T-helper 1 cell (primary cell): ENCODE measurements at places on chromosomes 12 and 14.
A peak's percentile ranks its signal among the peaks of the same experiment; 100 is the strongest.

GRCh38 chr14:82549306-82549990 lies 1015.8 kb upstream of the SEL1L start:
- no peak for DNase-seq

DNA sequence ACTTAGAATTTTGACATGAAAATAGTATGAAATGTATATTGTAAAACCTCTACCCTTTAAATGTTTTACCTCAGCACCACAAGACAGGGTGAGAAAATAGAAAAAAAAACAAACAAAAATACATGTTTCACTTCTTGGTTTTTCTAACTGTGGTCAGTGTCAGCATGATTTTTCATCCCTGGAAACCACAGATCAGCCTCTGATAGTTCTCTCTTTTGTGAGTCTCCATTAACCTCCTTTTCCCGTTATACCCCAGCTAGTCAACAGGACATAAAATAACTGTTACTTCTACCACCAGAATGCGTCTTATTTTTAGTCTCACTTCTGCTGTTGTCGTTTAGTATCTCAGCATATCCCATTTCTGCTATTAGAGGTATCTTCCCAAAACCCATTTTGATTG lies 48.3 kb upstream of the KCNMB4 start:
- no peak for DNase-seq

- no peak for DNase-seq
Observed at GRCh38 chr12:76156314-76156713, 71.8 kb upstream of the NAP1L1 start.

GRCh38 chr12:14394317-14395073 lies 29.0 kb downstream of the ATF7IP start:
- peak; percentile 27 for DNase-seq

- DNase-seq: no peak
Observed at GRCh38 chr14:71395151-71395604, 487.9 kb downstream of the PCNX1 start.

- DNase-seq: no peak
Observed at GRCh38 chr14:50006141-50006540, 110.2 kb downstream of the VCPKMT start.

- no peak for DNase-seq
Observed at GRCh38 chr12:117498256-117498655, 136.8 kb upstream of the NOS1 start.

DNA sequence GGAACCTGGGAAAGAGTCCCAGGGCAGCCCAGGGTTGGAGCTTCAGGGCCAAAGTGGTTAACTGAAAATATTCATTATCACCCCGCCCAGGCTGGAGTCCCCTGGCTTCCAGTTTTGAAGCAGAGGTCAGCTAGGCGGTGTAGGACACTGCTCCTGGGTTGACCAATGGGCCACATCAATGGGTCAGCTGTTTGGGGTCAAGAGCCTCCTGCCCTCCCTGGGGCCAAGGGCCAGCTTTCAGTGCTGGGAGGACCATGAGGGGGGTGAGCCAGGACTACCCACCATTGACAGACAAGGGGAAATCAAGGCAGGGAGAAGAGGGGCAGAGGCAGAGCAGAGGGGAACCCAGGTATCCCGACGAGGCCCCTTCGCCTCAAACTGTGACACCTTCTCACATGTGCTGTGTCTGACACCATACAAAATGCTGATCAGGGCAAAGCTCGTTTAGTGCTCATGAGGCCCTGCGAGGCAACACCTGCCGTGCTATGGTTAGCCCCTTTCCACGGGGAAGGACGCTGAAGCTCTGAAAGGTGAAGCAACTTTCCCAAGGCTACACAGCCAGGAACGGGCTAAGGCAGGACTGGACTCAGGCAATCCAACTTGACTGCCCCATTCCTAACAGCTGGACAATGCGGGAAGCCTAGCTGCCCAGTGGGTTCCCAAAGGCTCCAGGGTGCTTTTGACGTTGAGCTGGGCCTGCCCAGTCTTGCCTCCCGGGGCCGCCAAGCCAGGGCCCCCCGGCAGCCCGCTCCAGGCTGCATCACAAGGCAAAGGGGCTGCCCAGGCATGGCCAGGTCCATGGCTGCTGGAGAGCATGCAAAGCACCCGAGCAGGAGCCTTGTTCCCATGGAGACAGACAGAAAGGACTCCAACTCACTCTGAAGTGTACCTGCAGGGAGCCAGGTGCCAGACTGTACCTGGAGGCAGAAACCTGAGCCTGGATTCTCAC lies 2.0 kb downstream of the SYNE3 start:
- DNase-seq: no peak

GRCh38 chr12:71448150-71448581 lies 8.6 kb downstream of the LGR5 start:
- no peak for DNase-seq

DNA sequence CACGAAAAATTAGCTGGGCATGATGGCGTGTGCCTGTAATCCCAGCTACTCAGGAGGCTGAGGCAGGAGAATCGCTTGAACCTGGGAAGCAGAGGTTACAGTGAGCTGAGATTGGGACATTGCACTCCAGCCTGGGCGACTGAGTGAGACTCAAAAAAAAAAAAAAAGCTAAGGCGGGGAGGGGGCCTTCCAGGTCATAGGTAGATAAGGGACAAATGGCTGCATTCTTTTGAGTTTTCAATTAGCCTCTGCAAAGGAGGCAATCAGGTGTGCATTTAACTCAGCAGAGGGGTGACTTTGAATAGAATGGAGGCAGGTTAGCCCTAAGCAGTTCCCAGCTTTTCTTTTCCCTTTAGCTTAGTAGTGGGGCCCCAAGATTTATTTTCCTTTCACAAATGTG lies 743 bp upstream of the AACS start:
- DNase-seq: no peak

DNA sequence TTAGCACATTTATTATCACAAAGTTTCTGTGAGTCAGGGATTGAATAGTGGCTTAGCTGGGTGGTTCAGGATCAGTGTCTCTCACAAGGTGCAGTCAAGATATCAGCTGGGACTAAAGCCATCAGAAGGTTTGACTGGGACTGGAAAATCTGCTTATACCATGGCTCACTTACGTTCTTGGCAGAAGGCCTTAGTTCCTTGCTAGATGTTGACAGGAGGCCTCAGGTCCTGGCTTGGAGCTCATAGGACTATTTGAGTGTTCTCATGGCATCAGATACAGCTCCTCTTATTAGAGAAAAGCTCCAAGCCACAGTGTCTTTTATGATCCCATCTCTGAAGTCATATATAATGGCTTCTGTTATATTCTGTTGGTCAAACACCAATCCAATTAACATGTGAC lies 127.3 kb downstream of the SLC6A15 start:
- DNase-seq: no peak

DNA sequence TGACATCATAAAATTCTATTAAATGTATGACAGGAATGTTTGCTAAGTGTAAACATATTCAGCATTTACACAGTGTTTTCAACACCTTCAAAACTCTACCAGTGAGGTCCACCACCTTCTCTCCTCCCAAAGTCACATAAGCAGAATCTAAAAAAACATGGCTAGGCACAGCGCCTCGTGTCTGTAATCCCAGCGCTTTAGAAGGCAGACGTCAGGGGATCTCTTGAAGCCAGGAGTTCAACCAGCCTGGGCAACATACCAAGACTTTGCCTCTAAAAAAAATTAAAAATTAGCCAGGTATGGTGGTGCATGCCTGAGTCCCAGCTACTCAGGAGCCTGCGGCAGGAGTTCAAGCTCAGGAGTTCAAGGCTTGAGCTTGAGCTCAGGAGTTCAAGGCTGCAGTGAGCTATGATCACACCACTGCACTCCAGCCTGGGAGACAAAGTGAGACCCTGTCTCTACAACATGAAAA lies 30.0 kb downstream of the NUMB start:
- no peak for DNase-seq

DNA sequence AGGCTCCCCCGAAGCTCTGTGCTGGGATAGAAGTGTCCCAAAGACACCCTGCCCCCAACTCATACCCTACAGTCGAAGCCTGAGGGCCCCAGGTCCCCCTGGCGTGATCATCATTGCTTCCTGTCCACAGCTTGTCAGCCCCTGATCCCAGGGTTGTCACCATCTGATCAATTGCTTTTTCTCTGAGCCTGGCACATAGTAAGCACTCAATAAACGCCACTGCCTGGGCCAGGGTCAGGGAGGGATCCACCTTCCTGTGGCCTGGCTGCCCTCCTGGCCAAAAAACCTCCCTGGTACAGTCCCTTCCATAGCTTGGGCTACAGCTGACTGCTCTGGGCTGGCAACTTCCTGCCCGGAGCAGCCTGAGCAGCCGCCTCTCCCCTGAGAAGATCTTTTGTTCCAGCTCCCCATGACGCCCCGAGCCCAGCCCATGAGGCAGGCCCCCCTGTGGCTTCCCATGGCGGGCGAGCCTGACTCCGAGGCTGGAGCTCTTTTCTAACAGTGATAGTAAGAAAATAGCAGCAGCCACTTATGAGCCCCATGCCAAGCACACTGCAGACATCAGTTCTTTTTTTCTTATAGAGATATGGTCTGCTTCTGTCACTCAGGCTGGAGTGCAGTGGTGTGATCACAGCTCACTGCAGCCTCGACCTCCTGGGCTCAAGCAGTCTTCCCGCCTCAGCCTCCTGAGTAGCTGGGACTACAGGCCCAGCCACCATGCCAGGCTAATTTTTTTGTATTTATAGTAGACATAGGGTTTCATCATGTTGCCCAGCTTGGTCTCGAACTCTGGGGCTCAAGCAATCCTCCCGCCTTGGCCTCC lies 6.5 kb downstream of the SH2B3 start:
- no peak for DNase-seq

DNA sequence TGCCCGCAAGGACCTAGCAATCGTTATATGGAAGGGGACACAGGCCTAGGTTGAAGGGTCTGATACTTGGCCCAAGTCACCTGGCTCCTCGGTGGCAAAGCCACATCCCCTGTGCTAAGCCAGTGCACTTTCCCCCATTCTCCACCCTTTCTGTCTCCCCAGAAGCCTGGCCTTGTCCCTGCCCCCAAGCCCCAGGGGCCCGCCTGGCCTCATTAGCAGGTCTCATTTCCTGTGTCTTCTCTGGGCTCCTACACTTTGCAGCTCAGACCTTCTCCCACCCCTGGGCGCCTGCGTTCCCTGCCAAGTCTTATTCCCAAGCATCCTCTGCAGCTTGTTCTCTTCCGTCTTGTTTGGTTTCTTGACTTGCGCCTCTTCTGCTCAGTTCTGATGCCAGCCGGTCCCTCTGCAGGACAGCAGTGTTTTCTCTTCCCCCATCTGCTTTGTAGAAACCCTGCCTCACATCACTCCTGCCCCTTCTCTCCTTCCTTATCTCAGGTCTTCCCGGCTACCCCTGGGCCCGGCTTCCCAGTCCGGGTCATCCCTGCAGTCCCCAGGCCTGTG lies 66.7 kb downstream of the SLC24A4 start:
- DNase-seq: no peak

GRCh38 chr12:120115692-120116440 lies 687 bp downstream of the RAB35 start:
- DNase-seq: no peak

GRCh38 chr12:79016181-79016580 lies 151.6 kb downstream of the SYT1 start:
- DNase-seq: no peak

DNA sequence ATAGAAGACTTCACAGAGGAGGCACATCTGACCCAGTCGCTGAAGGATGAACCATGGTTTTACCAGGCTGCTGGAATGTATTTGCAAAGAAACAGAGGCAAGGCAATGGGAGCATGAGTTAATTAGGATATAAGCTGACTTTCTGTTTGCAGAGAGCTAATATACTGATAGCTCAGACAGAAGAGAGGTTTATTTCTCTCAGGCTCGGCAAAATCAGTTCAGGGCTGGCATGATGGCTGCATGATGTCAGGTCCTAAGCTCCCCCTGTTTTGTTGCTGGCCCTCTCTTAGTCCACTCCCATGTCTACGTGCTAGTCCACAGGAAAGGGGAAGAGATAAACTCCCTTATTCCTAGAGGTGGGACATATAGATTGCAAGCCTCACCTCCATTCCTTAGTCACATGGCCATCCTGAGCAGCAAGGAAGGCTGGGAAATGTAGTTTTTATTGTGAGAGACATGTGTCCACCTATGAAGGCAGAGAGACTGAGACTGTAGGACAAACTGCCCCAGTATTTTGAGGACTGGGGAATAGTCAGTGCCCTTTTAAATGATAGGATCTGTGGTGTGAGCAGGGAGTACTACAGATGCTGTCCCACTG lies 224.5 kb downstream of the VRK1 start:
- DNase-seq: no peak

GRCh38 chr14:75476274-75476995 lies 45.8 kb upstream of the BATF start:
- no peak for DNase-seq

DNA sequence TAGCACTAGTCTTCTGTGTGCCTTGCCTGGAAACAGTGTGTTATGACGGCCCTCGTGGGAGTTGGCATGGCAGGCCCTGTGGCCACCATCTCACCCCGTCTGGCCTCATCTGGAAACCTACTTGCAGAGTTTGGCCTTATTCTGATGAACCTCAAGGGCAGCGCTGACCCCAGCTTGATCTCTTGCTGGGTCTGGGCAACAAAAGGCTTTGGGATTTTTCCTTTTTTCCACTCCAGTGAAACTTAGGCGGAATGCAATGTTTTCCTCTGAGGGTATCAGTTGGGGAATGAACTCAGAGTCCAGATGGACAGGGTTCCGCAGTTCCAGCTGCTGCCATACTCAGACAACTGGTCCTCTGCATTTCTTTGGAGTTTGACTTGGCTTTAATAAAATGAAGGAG lies 15.9 kb downstream of the CACNA1C start:
- DNase-seq: no peak

DNA sequence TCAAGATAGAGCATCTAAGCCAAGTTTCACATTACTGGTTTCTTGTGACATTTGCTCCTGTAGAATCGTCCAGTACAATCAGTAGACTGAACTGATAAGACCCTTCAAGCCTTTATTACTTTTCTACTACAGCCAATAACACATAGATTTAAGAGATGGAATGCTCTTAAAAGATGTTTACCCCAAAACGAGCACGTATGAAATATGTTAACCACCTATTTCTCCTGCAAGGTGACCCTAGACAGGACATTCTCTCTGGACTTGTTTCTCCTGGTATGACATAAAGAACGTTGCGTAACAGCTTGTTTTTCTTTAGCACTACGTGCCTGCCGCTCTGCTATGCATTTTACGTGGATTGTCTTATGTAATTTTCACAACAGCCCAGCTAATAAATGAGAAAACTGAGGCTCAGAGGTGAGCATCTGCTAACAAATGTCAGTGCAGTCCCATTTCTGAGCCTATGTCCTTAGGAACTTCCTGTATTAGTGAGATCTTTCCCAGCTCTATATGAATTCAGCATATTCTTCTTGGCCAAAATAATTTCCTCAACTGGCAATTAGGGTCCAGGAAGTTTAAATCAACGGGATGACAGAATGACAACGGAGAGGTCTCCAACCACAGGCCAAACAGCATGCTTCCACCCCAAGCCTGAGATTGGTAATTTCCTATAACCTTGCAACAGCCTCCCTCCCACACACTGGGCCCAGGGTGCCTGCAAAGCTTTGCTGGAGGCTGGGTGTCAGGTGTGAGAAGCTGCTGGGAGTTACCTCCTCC lies 3.7 kb downstream of the NFKBIA start:
- no peak for DNase-seq

- DNase-seq: no peak
Observed at GRCh38 chr12:54736549-54736948, 88.4 kb upstream of the DCD start.
